PC-9 (cell line): ENCODE measurements at places on chromosomes 3 and 15. TPM values are rescaled to one million over a fixed set of nuclear protein-coding genes. Genes with fewer than 3 reads are reported as not detected.

The CLRN1 gene
- total RNA-seq, result not detected in 2 replicates

- H3K36me3 ChIP-seq, result no peaks in the 10 kb centered on the region
- H3K27me3 ChIP-seq, result no peaks in the 10 kb centered on the region
Measured at GRCh38 chr3:168061332-168061996, 34.3 kb downstream of the GOLIM4 start.

The TM4SF4 gene
- total RNA-seq, result not detected in 2 replicates

- H3K4me3 ChIP-seq, result no peak overlapping the region
- no peaks in the 10 kb centered on the region for H3K27me3 ChIP-seq
- H3K4me1 ChIP-seq, result no peaks in the 10 kb centered on the region
- DNase-seq, result no peak
- H3K36me3 ChIP-seq, result no peaks in the 10 kb centered on the region
Measured at GRCh38 chr3:191005790-191006189, 143.3 kb upstream of the GMNC start.

- no peak within 1 kb of the TSS; the same call in 1 of the 2 replicates for H3K27ac ChIP-seq
- peak within 1 kb of the TSS; percentile 59 for H3K4me3 ChIP-seq
- no peaks in the 10 kb centered on the region for H3K27me3 ChIP-seq
Measured at GRCh38 chr3:9749645-9750555, at the start of gene OGG1. Gene OGG1 (plus strand): TSS chr3:9749952. CDS start chr3:9750287, 335 bp downstream.

The GOLGA8J gene
- not detected in 2 replicates for total RNA-seq

The CPN2 gene
- total RNA-seq, result not detected in 2 replicates

DNA sequence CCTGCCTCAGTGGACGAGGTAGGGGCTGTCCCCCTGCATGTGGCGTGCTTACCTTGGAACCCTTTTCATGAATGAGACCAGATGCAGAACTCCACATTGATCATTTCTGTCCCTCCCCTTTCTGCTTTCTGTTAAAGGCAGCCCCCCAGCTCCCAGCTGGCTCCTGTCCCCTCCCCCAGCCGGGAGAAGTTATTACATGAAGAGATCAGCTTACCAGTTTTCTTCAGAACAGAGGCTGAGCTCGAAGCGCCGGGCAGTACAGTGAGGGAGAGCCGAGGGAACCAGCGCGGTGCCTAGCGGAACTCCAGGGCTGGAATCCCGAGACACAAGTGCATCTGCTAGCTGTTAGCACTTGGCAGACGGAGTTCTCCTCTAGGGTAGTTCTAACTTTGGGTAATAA is 263.3 kb upstream of the NR2E3 start:
- no peak overlapping the region for H3K27ac ChIP-seq
- DNase-seq, result no peak
- no peaks in the 10 kb centered on the region for H3K27me3 ChIP-seq
- H3K4me3 ChIP-seq, result no peak overlapping the region
- no peaks in the 10 kb centered on the region for H3K4me1 ChIP-seq
